Liver (tissue), 10 donors: ENCODE measurements at places on chromosomes 1 and 21. TPM values are rescaled to one million over a fixed set of nuclear protein-coding genes. Genes with fewer than 3 reads are reported as not detected.
A peak's percentile ranks its signal among the peaks of the same experiment; 100 is the strongest.

DNA sequence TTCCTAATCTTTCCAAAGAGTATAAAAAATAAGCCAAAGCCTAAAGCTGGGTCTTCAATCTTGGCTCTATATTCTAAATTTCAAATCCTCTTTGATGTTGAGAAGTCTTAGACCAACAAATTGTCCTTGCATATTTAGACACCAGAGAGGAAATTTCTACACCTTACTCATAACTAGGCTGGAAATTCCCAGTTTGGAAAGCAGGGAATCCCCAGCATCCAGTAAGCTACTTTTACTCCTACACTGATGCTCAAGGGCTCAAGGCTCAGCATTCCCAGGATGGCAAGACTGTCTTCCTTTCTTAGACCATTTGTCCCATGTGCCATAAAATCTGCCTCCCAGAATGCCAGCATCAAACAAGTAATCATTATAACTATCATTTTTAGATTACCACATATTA is 28.3 kb downstream of the PRDX6 start:
- H3K27ac ChIP-seq = no peak overlapping the region
- H3K27me3 ChIP-seq = no peaks in the 10 kb centered on the region
- H3K4me1 ChIP-seq = peaks cover 21% of the 10 kb centered on the region
- H3K36me3 ChIP-seq = no peaks in the 10 kb centered on the region

DNA sequence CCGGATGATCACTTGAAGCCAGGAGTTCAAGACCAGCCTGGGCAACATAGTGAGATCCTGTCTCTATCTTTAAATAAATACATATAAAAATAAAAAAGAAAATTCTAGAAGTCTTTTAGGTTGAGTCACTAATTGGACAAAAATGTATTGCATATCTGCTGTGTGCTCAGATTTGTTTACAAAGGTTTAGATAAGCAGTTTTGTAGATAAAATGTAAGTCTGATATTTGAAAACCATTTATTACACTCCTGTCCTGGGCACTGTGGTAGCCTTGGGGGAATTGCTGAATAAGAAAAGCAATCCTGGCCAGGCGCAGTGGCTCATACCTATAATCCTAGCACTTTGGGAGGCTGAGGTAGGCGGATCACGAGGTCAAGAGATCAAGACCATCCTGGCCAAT is 11.6 kb downstream of the GMEB1 start:
- no peak overlapping the region for H3K27ac ChIP-seq
- DNase-seq = no peak
- H3K36me3 ChIP-seq = peaks cover 10% of the 10 kb centered on the region
- H3K4me3 ChIP-seq = no peak overlapping the region

DNA sequence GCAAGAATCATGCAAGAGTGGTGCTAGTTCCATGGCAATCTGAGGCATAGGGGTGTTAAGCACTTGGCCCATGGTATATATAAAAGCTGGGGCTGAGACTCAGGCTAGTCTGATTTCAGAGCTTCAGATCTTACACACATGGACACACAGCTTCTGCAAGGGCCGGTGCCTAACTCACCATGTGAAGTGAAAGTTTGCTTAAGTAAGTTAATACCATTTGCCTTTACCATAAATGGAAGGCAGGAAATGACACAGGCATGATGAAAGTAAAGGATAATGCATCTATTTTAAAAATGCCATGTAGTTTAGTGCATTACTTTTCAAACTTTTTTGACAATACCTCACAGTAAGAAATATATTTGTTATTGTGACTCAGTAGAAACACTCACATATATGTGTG is 122.6 kb downstream of the KCNJ6 start:
- no peak overlapping the region for H3K27ac ChIP-seq
- H3K4me1 ChIP-seq = no peaks in the 10 kb centered on the region
- no peak overlapping the region for H3K4me3 ChIP-seq

GRCh38 chr21:42013376-42013775 is 3.2 kb upstream of the ZBTB21 start:
- H3K4me1 ChIP-seq = no peaks in the 10 kb centered on the region
- H3K36me3 ChIP-seq = no peaks in the 10 kb centered on the region
- no peak overlapping the region for H3K4me3 ChIP-seq
- no peaks in the 10 kb centered on the region for H3K27me3 ChIP-seq
- no peak overlapping the region for H3K27ac ChIP-seq
- DNase-seq = no peak

DNA sequence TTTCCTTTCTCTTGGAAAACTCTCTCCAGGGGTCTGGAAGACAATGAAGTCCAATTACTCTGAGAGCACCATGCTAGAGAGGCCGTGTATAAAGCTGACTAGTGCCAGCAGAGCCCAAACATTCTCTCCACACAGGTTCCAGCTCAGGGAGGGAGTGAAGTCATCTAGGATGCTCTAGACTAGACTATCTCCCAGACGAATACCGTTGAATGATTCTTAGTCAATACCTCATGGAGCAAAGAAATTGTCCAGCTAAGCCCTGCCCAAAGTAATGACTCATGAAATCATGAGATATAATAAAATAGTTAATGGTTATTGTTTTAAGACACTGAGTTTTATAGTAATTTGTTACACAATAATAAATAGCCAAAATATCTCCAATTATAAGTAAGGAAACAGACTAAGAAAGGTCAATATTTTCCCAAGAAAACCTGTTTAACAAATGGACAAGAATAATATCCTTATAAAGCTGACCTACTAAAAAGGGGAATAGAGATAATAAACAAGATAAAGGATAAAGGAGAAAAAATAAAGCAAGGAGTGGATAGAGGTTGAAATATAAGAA is 163.9 kb upstream of the LRRC7 start:
- H3K36me3 ChIP-seq = no peaks in the 10 kb centered on the region
- no peak overlapping the region for H3K4me3 ChIP-seq
- no peaks in the 10 kb centered on the region for H3K4me1 ChIP-seq
- no peak overlapping the region for H3K27ac ChIP-seq
- DNase-seq = no peak

DNA sequence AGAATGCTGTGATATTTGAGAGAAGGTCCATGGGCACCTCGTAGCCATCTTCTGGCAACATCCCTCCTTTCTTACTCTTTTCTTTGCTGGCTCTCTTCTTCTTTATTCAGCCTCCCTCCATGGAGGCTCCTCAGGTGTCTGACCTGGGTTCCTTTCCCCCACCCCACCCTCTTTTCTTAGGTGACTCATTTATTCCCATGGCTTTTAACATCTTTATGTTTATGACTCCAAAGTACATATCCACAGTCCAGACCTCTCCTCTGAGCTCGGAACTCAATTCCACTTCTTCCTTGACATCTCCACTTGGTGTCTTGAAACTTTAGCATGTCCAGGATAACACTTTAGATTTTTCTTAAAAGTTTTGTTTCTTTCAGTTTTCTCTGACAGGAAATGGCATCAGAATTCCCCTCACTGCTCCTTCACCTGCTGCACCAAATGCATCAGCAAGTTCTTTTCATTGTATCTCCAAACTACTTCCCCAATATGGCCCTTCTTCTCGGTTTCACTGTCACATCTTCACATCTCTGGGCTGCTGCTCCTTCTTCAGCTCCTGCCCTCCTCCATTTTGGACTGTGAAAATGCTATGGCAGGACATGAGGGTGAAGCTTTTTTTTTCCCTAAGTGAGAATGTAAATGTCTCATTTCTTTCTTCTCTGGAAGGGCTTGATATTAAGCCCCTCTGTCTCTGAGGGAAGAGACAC is 95.9 kb downstream of the GIPC2 start:
- H3K27ac ChIP-seq = peak overlapping the region; percentile 1
- DNase-seq = no peak
- H3K36me3 ChIP-seq = no peaks in the 10 kb centered on the region

Gene SPATA17
- total RNA-seq = not detected

Gene G0S2
- total RNA-seq = 9.6 TPM
